ENCODE measurements at places on chromosomes 12 and 14.

DNA sequence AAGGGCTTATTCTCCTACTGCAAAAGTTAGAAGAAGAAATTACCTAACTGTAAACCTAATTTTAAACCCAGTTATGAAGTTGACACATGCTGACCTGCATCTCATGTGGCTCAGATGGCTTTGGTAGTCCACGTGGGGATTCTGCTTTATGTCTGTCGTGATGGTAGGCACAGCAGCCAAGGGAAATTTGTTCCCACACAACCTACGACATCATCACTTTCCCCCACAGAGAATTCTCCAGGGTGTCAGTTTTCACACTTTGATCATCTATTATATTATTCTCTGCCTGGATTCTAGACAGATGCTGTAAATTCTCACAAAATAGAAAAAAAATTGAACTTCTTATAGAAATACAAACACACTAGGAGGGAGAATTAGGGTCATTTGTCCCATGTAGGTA, 70.6 kb downstream of the PTHLH start:
- DNase-seq = no peak

- DNase-seq = no peak
Measured at GRCh38 chr12:82937151-82937550, 250.4 kb downstream of the TMTC2 start.

GRCh38 chr14:91891721-91892220, 24.4 kb upstream of the TC2N start:
- DNase-seq = no peak

DNA sequence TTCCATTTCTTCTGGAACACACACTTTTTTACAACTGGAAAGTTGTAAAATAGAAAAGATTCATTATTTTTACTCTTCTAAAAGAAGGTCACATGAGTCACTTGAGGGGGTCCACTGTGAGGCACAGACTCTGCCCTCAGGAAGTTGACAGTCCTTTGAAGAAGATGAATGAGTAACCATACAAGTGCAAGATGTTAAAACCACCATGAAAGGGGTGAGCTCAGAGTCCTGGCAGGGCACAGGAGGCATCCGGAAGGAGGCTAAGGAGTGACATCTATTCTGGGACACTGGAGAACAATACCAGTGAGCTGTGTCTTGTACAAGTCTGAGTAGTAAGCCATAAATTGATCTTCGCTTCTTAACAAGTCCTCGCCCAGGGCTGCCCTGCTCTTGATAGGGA, 126.0 kb upstream of the FRMD6 start:
- DNase-seq = no peak

- no peak for DNase-seq
Measured at GRCh38 chr14:69332782-69333395, 65.2 kb downstream of the ERH start.

DNA sequence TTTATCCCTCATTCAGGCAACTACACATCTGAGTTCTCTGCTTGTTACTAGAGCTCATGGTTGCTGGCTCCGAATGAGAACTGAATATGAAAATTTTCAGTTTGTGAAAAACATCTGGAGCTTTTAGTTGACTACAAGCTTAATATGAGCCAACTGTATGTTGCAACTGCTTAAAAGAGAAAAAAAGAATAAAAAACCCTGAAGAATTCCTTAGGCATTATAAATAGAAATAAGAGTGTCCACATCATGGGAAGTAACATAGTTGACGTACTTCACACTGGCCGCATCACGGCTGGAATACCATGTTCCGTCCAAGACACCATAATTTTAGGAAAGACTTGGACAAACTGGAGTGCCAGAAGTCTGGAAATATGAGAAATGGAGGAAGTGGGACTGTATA, 57.9 kb downstream of the PDE3A start:
- DNase-seq = no peak

GRCh38 chr12:48997719-48998496, 1.3 kb downstream of the DDN start:
- DNase-seq = no peak

DNA sequence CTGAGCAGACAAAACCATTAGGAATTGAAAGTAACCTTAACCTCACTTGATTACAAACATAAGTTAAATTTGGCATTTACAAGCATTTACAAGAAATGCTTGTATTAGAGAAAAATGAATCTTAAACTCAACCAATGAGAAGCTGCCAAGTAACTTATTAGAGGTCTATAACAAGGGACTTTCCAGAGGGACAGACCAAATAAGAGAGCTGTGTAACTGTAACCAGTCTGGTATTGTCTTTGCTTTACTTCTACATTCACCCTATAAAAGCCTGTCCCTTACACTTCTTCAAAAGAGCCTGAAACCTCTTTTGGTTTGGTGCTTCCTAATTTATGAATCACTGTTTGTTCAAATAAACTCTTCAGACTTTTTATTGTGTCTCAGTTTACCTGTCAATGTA, 450.0 kb upstream of the FAR2 start:
- no peak for DNase-seq

- no peak for DNase-seq
Measured at GRCh38 chr12:15796493-15797141, 7.4 kb upstream of the EPS8 start.

GRCh38 chr14:101849125-101849524, 87.6 kb downstream of the PPP2R5C start:
- DNase-seq = no peak

GRCh38 chr14:52395728-52396127, 81.6 kb downstream of the PTGER2 start:
- no peak for DNase-seq

GRCh38 chr14:62626416-62626815, 418.8 kb downstream of the KCNH5 start:
- DNase-seq = no peak

- no peak for DNase-seq
Measured at GRCh38 chr12:109709401-109709991, 4.1 kb upstream of the FAM222A start.

DNA sequence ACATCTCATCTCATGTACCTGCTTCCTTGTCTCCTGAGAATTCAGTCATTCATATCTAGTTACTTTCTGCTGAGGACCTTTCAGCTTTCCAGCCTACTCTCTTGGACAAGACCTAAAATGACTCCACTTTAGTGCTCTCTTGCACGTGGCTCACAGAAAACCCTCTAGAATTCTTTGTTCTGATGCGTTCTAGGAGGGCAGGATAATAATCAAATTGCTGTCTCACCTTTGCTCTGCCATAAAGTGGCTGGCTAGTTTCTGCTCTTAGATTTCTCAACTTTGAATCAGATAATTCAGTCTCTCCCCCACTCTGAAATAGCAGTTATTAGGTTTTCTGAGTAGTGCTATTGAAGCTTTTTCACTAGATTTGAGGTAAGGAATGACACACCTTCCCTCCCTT, 429.5 kb upstream of the FBXO33 start:
- DNase-seq = no peak

DNA sequence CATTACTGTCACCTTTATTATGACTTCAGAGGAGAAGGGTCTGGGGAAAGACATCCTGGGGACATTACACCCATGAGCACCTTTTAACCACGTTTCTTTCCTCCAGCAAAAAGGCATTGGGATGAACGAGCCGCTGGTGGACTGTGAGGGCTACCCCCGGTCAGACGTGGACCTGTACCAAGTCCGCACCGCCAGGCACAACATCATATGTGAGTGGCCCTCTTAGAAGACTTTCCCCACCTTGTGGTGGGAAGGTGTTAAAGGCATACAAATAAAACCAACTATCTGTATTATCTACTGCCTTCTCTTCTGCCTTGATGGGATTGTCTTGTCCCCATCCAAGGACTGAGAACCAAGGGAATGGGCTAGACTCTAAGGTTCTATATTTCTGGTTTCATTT, 6.0 kb downstream of the PSMD9 start:
- DNase-seq = peak; percentile 3

- DNase-seq = no peak
Measured at GRCh38 chr12:23898121-23898520, 51.3 kb downstream of the SOX5 start.
